ENCODE measurements at places on chromosomes 5 and 9.

- peak; percentile 46 for DNase-seq
Measured at GRCh38 chr9:35757226-35757891, 3.3 kb upstream of the MSMP start.

- DNase-seq, result no peak
Measured at GRCh38 chr5:27402828-27403227, 364.4 kb upstream of the CDH9 start.

GRCh38 chr9:12712532-12712931 lies 19.3 kb downstream of the TYRP1 start:
- no peak for DNase-seq

- peak; percentile 94 for DNase-seq
Measured at GRCh38 chr5:113179156-113179555, 202.6 kb downstream of the DCP2 start.

GRCh38 chr5:61784341-61784740 lies 452.3 kb downstream of the ZSWIM6 start:
- no peak for DNase-seq

DNA sequence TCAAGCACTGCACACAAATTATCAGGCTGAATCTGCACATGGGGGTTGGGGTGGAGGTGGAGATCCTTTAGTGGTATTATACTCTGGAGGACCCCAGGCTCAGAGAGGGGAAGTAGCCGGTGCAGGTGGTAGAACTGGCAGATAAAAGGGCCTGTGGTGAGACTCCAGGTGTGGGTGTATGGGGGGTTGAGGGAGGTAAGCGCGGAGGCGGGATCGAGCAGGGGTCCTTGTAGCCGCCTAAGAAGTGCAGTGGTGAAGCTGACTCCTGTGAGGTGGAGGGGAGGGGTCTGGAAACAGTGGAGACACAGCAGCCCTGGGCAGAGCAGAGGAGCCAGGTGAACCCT lies 841 bp downstream of the ACSL6 start:
- peak; percentile 29 for DNase-seq

GRCh38 chr5:38330207-38330606 lies 71.8 kb downstream of the EGFLAM start:
- no peak for DNase-seq

DNA sequence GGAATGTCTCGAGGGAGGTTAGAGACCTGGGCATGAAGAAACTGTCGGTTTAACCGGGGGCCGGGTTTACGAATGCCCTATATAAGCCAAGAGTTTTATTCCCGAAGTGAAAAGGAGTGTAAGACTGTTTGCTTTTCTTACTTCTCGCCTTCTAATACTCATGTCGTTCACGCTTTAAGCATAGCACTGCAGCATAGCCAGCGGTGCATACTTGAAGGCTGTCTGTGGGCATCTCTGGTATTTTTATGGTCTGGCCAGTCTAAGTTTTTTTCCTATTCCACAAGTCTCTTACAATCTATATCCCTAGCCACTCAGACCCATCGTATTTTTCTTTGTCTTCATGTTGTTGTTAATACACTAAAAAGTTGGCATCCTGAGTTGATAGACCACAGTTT lies 1.2 kb downstream of the UHRF2 start:
- no peak for DNase-seq

- DNase-seq, result no peak
Measured at GRCh38 chr9:116490321-116490720, 196.8 kb upstream of the TRIM32 start.

DNA sequence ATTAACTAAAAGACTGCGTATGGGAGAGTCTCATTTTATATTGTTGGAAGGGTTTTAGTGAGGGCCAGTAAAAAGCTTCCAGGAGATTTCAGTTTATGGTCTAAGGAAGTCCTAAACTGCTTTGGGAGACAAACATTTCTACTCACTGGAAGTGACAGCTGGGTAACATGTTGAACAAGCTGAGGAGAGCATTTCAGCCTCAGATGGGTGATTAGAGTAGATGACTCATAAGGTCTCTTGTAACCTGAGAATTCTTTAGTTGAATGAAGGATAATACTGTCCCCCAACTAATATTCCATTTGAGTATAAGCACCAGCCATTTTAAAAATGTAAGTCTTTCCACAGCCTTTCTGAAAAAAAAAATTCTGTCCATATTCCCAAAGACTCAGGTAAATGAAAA lies 218.0 kb upstream of the C9orf72 start:
- DNase-seq, result peak; percentile 29

DNA sequence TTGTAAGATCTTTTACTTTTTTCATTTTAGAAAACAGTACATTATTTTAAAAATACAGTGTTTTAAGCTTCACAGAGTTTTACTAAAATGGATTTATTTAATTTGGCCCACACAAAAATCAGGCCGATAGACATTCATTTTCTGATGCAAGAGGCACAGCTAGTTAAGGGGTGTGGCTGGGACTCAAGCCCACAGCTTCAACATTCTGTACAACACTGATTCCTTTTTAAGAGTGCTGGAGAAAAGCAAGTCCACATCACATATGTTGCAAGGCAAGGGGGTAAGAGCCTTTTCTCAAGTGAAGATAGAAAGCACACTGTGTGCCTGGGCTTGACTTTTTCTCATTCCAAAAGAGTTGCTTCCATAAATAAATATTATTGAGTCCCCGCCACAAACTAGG lies 195.9 kb downstream of the RFK start:
- DNase-seq, result no peak

- no peak for DNase-seq
Measured at GRCh38 chr5:96756985-96757384, 50.8 kb downstream of the ERAP1 start.

- DNase-seq, result no peak
Measured at GRCh38 chr5:15827741-15828140, 327.8 kb downstream of the FBXL7 start.

- DNase-seq, result peak; percentile 71
Measured at GRCh38 chr5:102090770-102091169, 205.3 kb downstream of the SLCO4C1 start.

GRCh38 chr5:95081982-95082381 lies 202.9 kb downstream of the MCTP1 start:
- no peak for DNase-seq

GRCh38 chr5:126360467-126360866 lies 62.7 kb upstream of the GRAMD2B start:
- DNase-seq, result no peak

DNA sequence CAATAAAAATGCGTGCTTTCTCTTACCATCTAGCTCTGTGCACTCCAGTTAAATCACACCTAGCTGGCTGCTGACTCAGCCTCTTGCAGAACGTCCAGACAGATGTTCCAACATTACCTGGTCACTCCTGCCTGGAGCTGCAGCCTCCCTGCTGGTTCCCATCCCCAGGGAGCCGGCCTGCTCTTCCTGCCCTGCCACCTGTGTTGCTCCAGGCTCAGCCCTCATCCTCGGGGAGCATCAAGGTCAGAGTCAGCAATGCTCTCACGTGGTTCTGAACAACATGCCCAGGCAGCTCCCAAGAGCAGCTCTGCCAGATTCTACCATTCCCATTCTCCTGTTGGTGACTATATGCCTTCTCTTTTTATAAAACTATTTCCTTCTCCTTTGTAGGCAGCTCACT lies 81.3 kb downstream of the GADD45G start:
- peak; percentile 80 for DNase-seq

DNA sequence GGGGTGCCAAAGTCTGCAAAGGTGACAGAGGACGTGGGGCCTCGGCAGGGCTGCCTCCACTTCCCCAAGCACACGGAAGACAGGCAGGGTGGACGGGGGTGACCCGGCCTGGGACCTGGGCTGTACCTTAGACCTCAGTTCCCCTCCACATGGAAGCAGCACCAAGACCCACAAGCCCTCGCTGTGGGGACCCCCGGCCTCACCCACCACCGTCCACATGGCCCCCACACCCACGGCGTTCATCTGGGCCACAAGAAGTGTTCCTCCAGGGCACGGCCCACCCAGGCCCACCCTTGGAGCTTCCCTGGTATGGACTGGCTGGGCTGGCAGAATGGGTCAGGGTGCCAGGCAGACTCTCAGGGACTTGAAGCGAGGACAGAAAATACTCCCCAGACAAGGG lies 45.8 kb upstream of the NKD2 start:
- DNase-seq, result no peak

DNA sequence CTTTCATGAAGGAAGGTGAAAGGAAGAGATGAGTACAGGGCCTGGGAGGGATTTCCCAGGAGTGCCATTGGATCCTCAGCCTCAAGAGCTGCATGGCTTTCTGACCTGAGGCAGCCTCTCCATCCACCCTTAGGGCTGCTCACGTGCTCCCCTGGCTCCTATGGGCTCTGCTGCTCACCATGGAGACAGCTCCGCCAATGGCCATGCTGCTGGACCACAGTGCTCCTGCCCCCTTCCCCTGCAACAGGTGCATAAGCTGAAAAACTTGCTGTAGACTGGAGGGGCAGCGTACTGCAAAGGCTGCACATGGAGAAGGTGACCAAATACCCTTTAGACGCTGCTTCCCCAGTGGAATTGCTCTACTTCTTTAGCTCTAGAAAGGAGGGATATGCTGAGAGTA lies 112.7 kb upstream of the PANK3 start:
- no peak for DNase-seq

- DNase-seq, result no peak
Measured at GRCh38 chr9:95754533-95755420, 120.7 kb upstream of the ERCC6L2 start.

DNA sequence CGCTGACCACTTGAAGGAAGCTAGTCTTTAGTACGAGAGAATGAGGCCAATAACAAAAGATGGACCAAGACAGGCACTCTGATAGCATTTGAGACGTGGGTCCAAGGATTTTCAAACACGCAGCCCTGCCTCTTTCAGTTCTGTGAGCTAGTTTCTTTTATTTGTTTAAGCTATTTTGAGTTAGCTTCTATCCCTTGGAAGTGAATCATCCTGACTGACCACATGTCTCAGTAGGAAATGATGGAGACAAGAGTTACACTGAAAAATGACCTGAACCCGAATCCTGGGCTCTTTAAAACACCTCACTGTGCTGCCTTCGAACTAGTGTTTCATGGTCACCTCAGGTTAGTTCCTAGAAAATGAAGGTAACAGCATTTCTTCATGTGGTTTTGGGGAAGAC lies 9.9 kb downstream of the TEK start:
- no peak for DNase-seq

DNA sequence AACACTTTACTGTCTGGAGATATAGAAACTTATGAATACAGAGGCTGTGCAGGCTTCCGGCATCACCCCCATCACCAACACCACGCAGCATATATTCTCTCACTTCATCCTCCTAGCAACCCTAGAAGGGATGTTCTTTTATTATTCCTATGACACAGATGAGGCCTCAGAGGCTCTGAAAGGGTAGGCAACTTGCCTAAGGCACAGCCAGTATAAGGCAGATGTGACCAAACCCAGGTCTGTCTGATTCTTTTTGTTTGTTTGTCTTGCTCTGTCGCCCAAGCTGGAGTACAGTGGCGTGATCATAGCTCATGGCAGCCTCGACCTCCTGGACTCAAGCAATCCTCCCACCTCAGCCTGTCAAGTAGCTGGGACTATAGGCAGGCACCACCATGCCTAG lies 22.8 kb upstream of the CORO2A start:
- no peak for DNase-seq

GRCh38 chr5:24188216-24188925 lies 456.4 kb downstream of the CDH10 start:
- DNase-seq, result no peak

- DNase-seq, result no peak
Measured at GRCh38 chr5:16957304-16958196, 21.5 kb upstream of the MYO10 start.

GRCh38 chr9:133760713-133761290 lies 22.6 kb upstream of the SARDH start:
- no peak for DNase-seq

DNA sequence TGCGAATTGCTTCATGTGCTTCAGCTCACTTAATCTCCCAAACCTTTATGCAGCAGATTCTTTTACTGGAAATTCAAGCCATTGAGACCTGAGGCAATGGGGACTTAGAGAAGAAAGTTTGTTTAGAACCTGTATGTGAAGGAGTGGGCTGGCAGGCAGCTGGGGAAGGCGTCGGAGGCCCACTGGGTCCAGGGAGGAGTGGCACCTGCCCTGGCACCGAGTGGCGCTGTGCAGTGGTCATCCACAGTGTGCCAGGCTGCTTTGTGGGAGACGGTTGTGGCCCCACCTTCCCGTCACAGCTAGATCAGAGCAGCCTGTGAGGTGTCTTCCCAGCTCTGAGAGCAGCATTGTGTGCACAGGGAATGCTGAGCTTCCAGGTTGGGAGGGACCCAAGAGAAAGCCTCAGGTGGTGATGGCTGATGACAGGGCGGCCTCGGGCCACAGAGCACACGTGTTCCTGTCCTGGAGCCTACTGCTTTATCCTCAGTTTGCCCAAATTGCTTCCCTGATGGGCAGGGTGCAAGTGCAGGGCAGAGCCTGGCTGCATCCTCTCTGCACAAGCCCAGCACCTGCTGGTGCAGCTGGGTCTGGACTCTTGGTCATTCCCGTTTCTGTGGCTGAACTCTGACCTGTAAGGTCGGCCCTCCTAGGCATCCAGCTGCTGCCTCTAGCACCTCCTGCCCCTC lies 175.2 kb downstream of the CACNA1B start:
- DNase-seq, result no peak

DNA sequence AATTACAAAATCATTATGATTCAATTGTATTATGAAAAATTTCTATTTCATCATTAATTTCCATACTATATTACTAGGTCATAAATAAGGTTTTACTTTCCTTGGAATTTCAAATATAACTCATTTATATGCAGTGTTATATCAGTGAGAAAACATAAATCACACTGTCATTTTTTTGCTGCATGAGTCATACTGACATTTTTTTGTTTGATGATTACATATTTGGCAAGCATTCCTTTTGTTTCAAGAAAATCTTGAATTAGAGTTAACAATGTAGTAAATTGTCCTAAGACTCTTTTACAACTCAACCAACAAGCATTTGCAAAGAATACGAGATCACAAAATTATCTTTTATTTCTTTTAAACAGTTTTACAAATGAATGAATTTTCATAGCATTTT lies 298.4 kb upstream of the SEMA6A start:
- DNase-seq, result no peak

DNA sequence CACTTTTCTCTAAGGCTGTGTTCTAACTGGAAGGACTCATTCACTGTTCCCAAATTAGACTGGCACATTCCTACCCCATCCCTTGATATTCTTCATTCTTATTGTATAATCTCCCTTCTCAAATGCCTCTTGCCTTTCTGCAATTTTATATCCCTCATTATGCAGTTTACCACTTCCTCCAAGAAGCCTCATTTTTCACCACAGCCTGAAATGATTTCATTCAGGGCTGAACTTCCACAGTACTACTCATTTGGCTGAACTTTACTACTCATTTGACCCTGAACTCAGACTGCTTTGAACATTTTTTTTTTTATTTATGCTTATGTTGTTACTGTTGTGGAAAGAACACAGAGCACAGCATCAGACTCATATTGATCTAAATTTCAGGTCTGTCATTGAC lies 32.7 kb downstream of the GRIA1 start:
- no peak for DNase-seq

GRCh38 chr5:172503925-172504700 lies 49.8 kb upstream of the SH3PXD2B start:
- peak; percentile 2 for DNase-seq

All from WERI-Rb-1 (cell line).